ENCODE measurements at places on chromosomes 11 and 22.

- peak; percentile 85 for DNase-seq
These were observed 482.6 kb downstream of the MIAT start for GRCh38 chr22:27139935-27140511.

- no peak for DNase-seq
These were observed 1491.9 kb downstream of the TBC1D22A start for GRCh38 chr22:48254311-48254873.

GRCh38 chr11:70423523-70424505 lies 25.5 kb downstream of the CTTN start:
- peak; percentile 90 for DNase-seq

DNA sequence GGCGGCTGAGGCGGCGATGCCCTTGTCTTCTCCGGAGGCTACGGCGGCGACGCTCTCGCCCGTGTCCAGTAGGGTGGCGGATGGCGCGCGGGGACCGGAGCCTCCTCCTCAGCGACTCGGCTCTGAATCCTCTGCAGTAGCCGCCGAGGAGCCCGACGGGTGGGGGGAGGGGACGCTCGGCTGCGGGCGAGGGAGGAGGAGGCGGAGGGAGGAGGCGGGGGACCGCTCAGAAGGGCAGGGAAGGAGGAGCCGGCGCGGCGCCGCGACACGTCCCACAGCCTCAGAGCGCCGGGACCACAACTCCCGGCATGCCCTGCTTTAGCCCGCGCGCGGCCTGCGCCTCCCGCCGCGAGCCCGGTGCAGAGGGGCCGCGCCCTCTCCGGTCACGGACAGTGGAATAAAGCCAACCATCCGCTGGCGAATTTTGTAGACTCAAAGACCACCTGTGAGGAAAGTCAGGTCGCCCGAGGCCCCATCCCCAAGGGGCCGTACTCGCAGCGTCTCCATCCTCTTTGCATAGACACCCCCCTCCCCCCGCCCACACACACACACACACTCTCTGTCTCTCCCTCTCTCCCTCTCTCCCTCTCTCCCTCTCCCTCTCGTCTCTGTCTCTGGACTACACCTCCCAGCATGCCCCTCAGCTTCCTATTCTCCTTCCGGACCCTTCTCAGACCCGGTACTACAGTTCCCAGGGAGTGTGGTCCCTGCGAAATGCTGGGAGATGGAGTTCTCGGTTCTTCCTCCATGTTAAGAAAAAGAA lies at the start of gene FAM168A:
Gene FAM168A (minus strand): TSS at position 157 of the 763 bp plus-strand sequence. CDS start 129,638 bp downstream, outside the sequence.
- peak; percentile 97 for DNase-seq

DNA sequence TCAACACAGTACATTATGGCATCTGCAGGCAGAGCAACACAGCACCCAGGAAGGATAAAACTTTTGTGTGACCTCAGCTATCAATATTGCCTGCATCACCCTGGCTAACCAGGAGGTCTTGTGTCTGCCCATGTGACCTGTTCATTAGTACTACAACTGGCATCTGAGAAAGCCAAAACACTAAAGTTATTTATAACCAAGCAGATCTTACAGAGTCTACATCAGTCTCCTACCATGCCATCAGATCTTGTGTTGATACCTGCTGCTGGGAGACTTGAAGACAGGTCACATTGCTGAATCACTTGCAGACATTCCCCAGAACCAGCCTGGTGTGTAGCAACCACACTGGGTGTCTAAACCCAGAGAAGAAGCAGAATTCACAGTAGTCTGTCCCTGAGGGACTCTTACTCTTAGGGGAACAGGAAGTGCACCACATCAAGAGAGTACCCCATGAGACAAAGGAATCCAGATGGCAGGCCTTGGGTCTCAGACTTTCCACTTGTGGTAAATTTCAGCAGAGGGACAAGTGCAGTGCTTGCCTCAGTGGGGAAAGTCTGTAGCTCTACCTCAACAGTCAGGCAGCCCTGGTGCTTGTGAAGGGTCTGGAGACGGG lies 7.0 kb downstream of the OR9G1 start:
- no peak for DNase-seq

- peak; percentile 16 for DNase-seq
These were observed 24.9 kb downstream of the CDKN1C start for GRCh38 chr11:2860636-2861035.

GRCh38 chr22:42170946-42171345 lies 40.3 kb upstream of the CYP2D6 start:
- DNase-seq: no peak
